ENCODE measurements at places on chromosomes 3 and 15.

DNA sequence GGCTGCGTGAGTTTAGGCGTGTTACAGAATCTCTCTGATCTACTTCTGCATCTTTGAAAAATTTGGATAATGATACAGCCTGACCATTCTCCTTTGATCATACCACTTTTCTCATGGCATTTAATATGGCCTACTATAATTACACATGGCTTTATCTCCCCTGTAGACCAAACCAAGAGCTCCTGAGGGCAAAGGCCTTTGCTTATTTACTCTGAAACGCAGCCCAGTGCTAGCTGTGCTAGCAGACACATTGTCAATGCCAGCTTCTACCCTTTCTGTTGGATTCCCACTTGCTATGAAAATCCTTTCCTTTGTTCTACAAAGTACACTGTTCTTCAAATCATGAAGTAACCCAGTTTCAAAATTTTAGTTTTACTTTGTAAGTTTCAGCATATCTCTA lies 16.5 kb upstream of the VGLL4 start:
- no peak for DNase-seq

GRCh38 chr3:48194446-48195071 lies 6.3 kb upstream of the CDC25A start:
- peak; percentile 14 for DNase-seq

- no peak for DNase-seq
These were observed 89.0 kb downstream of the CHSY1 start for GRCh38 chr15:101162701-101163483.

- DNase-seq = no peak
These were observed 112.3 kb downstream of the PTPRG start for GRCh38 chr3:61673651-61674050.

GRCh38 chr3:186152361-186152798 lies 43.5 kb upstream of the ETV5 start:
- no peak for DNase-seq

GRCh38 chr3:8712045-8712907 lies 21.3 kb upstream of the CAV3 start:
- no peak for DNase-seq

DNA sequence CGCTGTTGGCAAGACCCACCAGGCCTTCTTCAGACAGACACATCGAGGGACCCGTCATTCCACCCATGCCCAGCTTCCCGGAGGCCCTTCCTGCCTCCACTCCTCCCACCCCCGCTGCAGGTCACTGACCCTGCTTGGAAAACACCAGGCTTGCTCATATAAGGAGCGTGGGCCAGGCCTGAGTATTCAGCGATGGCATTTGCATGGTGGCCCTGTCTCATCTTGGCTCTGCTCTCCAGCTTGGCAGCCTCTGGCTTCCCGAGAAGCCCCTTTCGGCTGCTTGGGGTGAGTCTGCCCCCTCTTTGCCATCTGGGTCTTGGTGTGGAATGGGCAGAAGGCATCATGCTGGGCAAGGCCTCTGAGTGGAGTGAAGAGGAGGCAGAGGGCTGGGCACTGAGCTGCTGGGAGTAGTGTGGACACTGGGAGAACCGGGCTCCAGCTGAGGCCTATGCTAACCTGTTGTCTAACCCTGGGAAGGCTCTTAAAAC lies at the start of gene ITIH3:
ITIH3 (plus strand) TSS at position 185 of the 488 bp plus-strand sequence; CDS start at position 193, 8 bp downstream.
- no peak for DNase-seq

- no peak for DNase-seq
These were observed 99.1 kb downstream of the NR1I2 start for GRCh38 chr3:119880966-119881365.

- DNase-seq = no peak
These were observed 54.6 kb downstream of the GMNC start for GRCh38 chr3:190807719-190808375.

DNA sequence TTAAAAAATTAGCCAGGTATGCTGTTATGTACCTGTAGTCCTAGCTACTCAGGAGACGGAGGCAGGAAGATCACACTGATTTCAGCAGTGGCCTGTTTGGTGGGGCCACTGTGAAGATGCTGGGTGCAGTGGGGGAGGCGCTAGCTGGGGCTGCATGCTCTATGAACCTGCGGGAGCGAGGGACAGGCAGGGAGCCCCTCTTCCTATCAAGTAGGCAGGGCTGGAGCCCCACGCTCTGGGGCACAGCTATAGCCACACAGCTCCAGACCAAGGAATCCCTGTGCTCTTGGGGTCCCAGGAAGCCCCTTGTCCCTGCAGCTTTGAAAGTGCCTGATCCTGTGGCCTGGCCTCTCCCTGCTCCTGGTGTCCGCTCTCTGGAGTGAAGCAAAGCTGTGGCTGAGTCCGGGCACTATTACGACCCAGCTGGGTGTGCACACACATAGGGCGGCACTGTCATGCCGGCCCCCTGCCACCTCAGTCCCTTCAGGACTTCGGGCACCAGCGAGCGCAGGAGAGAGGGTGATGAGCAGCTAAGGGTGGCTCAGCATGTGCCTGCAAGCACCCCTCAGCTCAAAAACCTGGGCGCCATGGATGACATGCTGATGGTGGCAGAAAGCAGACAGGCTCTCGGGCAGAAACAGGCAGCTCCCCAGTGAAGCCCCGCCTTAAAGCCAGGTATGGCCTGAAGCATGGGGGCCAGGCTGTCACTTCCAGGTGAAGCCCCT lies 262.6 kb downstream of the TBC1D5 start:
- DNase-seq = no peak

- no peak for DNase-seq
These were observed 84.1 kb downstream of the AGBL1 start for GRCh38 chr15:86163816-86164215.

- no peak for DNase-seq
These were observed 75.0 kb downstream of the CORO2B start for GRCh38 chr15:68653801-68654200.

- DNase-seq = no peak
These were observed 11.0 kb downstream of the PODXL2 start for GRCh38 chr3:127640042-127640355.

- no peak for DNase-seq
These were observed 59.9 kb downstream of the HACD2 start for GRCh38 chr3:123524981-123525380.

DNA sequence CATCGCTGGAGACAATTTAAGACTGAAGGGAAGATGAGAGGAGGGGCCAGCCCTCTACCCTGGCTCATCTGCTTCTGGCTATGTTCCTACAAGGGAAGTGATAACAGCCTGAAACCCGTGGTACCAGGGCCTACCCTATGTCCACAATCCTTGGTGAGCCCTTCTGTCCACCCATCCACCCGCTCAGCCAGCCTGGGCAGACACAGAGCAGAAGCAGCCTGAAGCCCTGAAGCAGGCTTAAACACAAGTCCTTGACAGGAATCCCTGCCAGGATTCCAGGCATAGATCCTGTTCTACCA lies 15.4 kb downstream of the CLK3 start:
- no peak for DNase-seq

DNA sequence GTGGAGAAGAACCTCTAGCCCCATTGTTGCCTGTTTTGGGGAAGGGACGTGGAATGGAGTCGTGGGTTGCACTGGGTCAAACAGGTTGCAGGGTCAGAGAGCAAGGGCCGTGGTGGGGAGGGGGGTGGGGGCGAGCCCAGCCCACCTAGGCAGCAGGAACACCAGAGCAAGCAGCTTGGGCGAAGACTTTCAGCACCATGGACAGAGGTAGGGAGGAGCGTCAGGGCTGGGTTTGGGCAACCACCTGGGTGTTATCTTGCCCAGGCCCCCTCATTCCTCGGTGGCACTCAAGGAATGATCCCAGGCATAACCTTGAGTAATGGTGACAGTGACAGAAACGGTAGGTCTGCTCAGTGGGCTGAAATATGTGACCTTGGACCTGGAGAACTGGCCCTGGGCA lies 45.9 kb upstream of the TMEM115 start:
- no peak for DNase-seq

GRCh38 chr3:71372241-71372768 lies 211.2 kb downstream of the FOXP1 start:
- DNase-seq = no peak

DNA sequence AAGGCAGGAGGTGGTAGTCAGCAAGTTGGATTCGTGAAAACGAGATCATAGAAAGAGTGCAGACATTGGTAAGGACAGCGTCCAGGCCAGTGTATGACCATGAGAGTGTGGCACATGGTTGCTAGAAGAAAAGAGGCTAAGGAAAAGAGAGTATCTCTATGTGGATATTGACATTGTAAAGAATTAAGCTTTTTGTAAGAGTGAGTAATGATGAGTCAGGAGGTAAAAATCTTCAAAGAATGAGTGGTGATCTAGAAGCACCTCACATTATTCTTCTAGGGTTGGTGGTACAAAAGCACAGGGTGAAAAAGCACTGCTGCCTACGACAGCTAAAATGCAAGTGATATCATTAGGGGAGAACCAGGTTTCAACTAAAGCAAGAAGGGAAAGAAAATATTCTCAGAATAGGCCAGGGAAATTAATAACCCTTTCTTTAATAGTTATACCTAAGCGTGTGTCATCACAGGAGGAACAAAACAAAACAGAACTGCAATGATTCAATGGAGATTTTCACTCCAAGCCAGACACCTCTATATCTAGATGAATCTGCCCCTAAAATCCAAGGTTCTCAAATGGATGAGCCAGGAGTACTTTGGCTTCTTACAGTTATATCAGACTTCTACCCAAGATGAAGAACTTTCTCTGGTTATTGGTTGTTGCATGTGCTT lies 884.7 kb downstream of the NAALADL2 start:
- no peak for DNase-seq

- no peak for DNase-seq
These were observed 29.3 kb downstream of the PIGB start for GRCh38 chr15:55348281-55348778.

DNA sequence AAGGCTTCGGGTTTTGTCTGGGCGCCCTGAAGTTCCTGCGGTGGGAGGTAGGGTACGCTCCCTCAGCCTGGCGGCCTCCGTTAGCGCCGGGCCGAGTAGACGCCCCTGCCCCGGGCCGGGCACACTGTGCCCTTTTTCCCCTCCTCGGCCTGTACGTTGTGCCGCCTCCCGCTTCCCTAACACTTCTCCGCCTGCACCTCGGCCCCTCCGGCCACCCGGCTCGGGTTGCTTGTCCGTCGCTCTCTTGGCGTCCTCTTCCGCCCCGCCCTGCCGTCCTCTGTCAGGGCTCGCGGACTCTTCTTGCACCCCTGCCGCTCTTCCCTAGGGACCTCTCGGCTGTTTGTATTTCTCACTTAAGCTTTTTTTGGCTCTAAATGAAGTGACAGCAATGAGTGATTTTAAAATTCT lies 384 bp downstream of the KNL1 start:
- DNase-seq = no peak

DNA sequence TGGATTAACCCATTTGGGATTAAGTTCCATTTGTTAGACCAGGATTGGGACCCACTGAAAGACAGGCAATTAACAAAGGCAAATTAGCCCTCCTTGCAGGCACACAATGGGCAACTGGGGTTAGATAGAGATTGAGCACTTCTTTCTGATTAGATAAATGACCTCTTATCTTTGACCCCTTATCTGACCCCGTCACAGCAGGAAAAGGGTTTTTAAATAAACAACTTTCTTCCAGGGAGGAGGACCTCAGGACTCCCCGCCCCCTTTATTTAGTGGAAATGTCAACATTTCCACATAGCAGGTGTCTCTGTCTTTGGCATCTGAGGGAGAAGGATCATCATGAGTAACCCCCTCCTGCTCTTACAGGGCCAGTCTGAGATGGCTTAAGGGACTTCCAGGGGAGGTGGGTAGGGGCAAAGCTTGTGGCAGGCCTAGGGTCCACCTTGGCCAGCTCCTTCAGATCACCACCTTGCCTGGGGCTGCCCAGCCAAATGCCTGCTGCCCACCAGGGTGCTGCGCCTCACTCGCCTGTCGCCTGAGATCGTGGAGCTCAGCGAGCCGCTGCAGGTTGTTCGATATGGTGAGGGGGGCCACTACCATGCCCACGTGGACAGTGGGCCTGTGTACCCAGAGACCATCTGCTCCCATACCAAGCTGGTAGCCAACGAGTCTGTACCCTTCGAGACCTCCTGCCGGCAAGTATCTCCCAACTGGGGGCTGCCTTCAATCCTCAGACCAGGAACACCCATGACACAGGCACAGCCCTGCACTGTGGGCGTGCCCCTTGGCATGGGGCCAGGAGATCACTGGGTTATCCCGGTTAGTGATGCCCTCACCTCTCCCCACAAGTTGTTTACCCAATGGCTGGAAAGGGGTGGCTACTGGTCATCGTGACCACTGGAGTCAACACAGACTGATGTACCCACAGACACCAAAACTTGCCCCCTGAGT lies 2.6 kb upstream of the WDR6 start:
- no peak for DNase-seq

DNA sequence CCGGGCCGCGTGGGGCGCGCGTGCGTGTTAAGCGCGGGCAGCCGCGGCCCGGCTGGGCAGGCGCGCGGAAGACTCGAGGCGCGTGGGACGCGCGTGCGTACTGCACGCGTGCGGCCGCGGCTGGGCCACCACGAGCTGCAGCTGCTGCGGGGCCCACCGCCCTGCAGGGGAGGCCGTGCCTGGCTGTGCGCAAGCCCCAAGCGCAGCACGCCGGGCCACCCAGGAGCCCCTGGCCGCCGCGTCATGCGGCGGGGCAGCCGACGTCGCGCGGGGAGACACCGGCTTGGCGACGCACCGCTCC lies 590 bp upstream of the TRIM71 start:
- DNase-seq = no peak

DNA sequence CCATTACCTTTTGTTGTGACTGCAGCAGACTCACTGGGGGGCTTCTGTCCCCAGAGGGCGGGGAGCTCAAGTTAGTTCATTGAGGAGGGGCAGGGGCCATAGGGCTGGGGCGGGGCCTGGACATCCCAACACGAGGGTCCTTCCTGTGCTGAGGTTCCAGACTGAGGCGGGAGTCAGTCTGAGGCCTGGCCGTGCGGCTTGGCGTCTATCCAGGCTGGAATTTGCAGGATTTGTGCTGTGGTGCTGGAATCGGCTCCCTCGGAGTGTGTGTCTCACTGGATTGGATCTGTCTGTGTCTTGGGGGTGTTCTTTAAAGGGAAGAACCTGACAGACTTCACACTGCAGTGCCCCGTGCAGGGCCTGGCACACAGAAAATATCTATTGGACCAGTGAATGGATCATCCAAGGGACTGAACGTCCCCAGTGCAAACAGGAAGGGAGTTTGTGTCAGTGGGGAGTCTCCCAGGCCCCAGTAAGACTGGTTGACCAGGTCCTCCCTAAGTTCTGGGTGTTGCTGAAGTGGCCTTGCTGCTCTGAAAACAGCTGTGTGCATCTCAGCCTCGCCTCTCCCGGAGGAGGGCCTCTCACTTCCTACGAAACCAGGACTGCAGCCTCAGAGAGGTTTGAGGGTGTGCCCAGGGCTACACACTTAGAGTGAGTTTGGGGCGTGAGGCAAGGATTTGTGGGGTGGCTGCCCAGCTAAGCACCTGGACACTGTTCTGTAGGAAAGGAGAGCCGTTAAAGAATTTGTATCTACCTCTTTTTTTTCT lies 26.1 kb downstream of the GOLGA6L2 start:
- no peak for DNase-seq

DNA sequence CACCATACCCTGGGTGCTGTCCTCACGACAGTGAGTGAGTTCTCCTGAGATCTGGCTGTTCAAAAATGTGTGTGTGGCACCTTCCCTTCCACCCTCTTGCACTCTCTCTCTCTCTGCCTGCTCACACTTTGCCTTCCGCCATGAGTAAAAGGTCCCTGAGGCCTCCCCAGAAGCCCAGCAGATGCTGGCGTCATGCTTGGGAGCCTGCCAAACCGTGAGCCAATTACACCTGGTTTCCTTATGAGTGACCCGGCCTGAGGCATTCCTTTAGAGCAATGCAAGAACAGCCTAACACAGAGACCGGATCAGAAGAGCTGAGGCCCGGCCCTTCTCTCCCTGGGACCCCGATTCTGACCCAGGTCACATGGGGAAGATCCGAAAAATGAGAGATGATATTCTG lies 15.4 kb downstream of the TMEM44 start:
- DNase-seq = no peak

All from activated T-cell treated with anti-CD3 and anti-CD28 coated beads for 48 hours (primary cell).